Mucosa of gallbladder (tissue), 1 donor: ENCODE measurements at places on chromosomes 6 and 20. TPM values are rescaled to one million over a fixed set of nuclear protein-coding genes. Genes with fewer than 3 reads are reported as not detected.

REM1 gene
- 2.3 TPM for total RNA-seq

LY6G6D gene
- not detected for total RNA-seq

FERMT1 gene
- total RNA-seq = 9.2 TPM

DOK5 gene
- 15.5 TPM for total RNA-seq

SRMS gene
- total RNA-seq = not detected

MEP1A gene
- total RNA-seq = not detected

RSPO3 gene
- total RNA-seq = 3.4 TPM

SIRPA gene
- 53.4 TPM for total RNA-seq

TMEM244 gene
- total RNA-seq = not detected

PPIL6 gene
- total RNA-seq = 2.6 TPM

C20orf144 gene
- 0.09 TPM for total RNA-seq

CTAGE9 gene
- 0.09 TPM for total RNA-seq

FNDC1 gene
- total RNA-seq = 2.3 TPM

TRIM10 gene
- total RNA-seq = 5.4 TPM

BPIFB4 gene
- not detected for total RNA-seq

POU5F1 gene
- 9.7 TPM for total RNA-seq

RAET1E gene
- 0.23 TPM for total RNA-seq

RAET1L gene
- total RNA-seq = not detected
